Mammary epithelial cell (primary cell): ENCODE measurements at places on chromosomes 12 and 14. TPM values are rescaled to one million over a fixed set of nuclear protein-coding genes. Genes with fewer than 3 reads are reported as not detected.
A peak's percentile ranks its signal among the peaks of the same experiment; 100 is the strongest.

DNA sequence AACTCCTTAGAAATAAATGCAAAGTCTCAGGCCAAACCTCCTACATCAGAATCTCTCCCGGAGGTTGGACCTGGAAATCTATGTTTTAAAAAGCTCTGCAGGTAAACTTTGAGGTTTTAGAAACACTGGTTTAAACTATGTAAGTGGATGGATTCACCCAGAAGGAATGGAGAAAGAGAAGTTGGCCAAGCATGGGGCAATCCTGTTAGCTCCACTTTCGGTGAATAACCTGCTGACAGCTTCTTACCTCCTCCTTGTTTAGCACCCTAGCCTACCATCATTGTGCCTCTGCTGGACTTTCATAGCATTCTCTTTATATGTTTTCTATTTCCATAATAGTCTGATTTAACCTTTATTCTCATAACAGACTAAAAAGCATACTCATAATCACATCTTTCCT, 3.0 kb upstream of the ARHGDIB start:
- DNase-seq = no peak

DNA sequence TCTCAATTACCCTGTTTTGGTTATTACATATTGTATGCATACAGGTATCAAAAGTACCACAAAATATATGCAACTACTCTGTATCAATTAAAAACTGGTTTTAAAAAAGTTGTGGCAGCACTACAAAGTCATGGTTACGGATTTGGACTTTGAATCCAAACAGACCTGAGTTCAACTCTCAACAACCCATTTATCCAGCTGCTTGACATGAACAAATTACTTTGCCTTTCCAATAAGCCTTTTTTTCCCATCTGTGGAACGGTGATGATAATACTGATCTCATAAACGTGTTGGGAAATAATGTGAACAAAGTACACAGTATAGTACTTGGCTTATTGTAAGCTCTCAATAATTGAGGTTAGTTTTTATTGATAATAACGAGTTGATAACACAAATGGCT, 85.0 kb downstream of the MNAT1 start:
- no peak for DNase-seq

DNA sequence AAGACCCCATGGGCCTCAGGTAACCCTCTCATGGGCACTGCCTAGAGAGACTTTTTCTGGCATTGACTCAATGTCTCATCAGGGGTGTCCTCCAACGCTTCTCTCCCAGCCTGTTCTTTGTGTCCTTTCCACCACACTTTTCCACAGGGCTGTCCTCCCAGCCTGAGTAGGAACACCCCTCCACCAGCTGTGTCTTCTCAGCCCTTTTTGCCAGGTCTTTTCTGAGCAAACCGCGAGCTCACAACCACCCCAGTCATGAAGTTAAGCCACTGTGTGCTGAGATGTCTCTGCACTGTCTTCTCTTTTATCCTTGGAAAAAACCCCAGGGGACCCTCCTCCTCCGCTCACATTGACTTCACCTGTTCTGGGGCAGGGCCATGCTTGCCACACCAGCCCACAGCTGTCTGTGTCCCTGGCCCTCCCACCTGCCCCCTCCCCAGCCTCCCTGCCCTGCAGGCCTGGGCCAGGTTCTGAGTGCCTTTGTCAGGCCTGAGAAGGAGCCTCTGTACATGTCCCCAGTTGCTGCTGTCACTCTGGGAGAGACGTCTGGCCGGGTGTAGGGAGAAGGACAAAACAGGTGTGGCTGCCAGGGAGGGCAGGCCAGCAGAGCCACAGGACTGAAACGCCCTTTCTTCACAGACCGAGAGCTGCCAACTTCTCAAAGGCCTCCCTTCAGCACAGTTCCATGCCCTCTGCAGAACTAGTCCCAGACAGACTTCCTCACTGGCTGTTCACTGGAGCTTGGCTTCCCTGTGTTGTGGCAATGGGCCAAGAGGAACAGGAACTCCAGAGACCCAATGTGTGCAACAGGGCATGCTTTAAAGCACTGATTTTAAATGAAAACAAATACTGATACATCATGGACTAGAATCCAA, 50.5 kb upstream of the PNMA1 start:
- no peak for DNase-seq

DNA sequence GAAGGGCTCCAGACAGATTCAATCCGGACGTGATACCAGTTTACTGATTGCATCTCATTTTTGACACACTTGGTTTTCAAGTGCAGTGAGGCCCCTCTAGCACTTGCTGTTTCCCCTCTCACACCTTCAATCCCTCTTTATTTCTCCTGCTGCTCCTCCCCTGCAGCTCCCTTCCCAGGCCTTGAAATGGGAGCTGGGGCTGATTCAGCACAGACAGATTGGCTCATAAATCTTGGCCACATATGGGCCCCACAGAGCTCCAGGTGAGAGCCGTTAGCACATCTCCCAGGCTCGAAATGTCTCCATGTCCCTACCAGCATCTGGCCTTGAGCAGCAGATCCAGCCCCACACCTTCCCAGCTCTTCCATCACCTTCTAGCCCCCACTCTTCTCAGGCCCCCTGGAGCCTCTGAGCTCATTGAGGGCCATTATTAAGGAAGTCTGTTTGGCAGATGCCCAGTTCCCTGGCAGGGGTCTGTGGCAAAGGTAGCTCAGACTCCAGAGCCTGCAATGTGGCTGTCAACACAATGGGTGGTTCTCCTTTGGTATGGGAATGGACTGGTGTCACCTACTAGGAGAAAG, 220.3 kb upstream of the FKBP4 start:
- no peak for DNase-seq

- no peak for DNase-seq
These were observed 132.0 kb upstream of the ARHGAP5 start for GRCh38 chr14:31945074-31945613.

- peak; percentile 69 for DNase-seq
These were observed 23.6 kb downstream of the RASSF3 start for GRCh38 chr12:64633940-64634337.

DNA sequence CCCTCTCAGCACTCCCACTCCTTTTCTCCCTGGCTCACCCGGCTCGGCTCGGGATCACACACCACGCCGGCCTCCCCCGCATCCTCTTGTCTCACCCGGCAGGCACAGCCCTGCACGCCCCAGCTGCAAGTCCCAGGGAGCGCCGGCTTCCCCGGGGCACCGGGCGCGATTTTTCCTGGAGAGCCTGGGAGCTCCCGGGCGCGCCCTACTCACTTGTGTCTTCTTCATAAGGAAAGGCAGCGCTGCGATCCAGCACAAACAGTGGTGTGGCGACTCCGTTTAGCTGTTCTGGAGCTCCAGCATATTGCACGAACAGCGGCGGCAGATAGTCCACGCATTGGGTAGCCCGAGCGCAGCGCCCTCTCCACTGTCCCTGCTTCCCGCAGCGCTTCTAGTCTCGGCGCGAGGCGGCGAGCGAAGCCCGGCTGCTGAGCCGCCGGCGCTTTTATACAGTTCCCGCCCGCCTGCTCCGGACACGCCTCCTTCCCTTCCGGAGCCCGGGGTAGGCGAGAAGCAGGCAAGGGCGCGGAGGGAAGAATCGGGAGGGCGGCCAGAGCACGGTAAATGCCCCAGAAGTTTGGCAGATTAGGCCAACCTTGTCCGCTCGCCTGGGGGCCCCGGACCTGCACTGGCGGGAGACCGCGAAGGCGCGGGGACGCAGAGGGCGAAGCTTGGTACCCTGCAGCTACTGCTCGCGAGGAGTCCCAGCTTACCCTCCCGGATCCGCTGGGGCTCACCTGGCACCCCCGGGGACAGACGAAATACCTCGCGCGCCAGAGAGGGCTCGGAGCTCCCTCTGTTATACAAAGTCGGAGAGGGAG, at the start of gene KITLG:
Gene KITLG, minus strand, starts transcription at position 421 of the 821 bp plus-strand sequence. Its CDS starts 193 bp downstream, at position 228.
- peak; percentile 90 for DNase-seq

GRCh38 chr14:47660158-47660557, 15.2 kb downstream of the MDGA2 start:
- no peak for DNase-seq

- DNase-seq = no peak
These were observed 47.7 kb downstream of the B4GALNT3 start for GRCh38 chr12:507391-507796.

DNA sequence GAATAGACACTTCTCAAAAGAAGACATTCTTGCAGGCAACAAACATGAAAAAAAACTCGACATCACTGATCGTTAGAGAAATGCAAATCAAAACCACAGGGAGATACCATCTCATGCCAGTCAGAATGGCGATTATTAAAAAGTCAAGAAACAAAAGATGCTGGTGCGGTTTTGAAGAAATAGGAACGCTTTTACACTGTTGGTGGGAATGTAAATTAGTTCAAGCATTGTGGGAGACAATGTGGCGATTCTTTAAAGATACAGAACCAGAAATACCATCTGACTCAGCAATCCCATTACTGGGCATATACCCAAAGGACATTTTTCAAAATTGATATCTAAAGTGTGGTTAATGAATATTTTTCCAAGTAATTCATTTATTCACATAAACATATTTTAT, 39.6 kb upstream of the LIN7A start:
- DNase-seq = peak; percentile 1

GRCh38 chr12:26077915-26078702, 46.7 kb downstream of the BHLHE41 start:
- DNase-seq = peak; percentile 52

GRCh38 chr12:96889273-96889933, 17.7 kb upstream of the NEDD1 start:
- peak; percentile 91 for DNase-seq

- no peak for DNase-seq
These were observed 3.8 kb downstream of the PGF start for GRCh38 chr14:74951443-74952179.

- DNase-seq = no peak
These were observed 122.8 kb downstream of the TTC7B start for GRCh38 chr14:90693413-90693812.

- DNase-seq = no peak
These were observed 168.6 kb downstream of the NOVA1 start for GRCh38 chr14:26429205-26429604.

Gene PTCSC3
- total RNA-seq = not detected

Gene FMNL3
- total RNA-seq = 11.8 and 17.6 TPM in 2 replicates
